ENCODE measurements at places on chromosomes 3 and 15.

- peak; percentile 58 for DNase-seq
These were observed 12.4 kb downstream of the CIB1 start for GRCh38 chr15:90221246-90221900.

GRCh38 chr15:45442507-45443135 lies 64.3 kb upstream of the GATM start:
- no peak for DNase-seq

GRCh38 chr15:60595665-60596064 lies 116.7 kb upstream of the ICE2 start:
- DNase-seq: no peak

GRCh38 chr15:44468709-44469385 lies 41.4 kb downstream of the CTDSPL2 start:
- no peak for DNase-seq

GRCh38 chr15:78992416-78993256 lies 47.8 kb upstream of the CTSH start:
- DNase-seq: no peak

DNA sequence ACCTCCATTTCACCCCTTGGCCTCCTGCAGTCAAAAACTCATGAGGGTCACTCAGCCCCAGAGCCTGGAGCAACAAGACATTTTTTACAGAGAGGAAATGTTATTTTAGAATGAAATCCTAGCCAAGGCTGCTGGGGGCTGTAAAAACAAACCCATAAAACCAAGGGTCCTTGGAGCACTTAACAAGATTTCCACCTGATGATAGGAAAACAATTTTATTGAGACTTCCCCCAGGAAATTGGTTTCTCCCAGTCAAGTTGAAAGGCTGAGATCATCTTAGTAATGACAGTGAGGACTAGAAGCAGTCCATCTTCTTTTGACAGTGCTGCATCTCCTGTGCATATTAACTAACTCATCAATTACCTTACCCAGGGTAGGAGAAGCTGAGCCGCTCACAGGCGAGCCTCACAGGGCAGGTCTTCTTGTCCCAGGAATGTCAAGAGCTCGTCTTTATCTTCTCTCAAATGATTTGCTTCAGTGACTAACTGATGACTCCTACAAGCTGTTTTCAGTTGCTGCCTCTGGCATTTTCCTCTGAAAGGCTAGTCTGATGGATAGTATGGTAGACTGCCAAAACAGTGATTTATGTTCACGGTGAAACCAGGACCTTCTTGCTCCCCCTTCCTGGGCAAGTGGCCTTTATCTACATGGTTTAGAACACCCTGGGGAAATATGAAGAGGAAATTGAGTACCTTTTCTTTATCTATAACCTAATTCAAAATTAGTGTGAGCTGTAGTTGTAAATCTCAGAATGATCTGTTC lies 34.6 kb upstream of the AEN start:
- DNase-seq: no peak

GRCh38 chr3:134803051-134803505 lies 8.0 kb downstream of the EPHB1 start:
- DNase-seq: no peak

GRCh38 chr3:10162185-10162584 lies 2.5 kb upstream of the IRAK2 start:
- no peak for DNase-seq

GRCh38 chr15:40240619-40241221 lies 1.9 kb downstream of the PAK6 start:
- DNase-seq: no peak

DNA sequence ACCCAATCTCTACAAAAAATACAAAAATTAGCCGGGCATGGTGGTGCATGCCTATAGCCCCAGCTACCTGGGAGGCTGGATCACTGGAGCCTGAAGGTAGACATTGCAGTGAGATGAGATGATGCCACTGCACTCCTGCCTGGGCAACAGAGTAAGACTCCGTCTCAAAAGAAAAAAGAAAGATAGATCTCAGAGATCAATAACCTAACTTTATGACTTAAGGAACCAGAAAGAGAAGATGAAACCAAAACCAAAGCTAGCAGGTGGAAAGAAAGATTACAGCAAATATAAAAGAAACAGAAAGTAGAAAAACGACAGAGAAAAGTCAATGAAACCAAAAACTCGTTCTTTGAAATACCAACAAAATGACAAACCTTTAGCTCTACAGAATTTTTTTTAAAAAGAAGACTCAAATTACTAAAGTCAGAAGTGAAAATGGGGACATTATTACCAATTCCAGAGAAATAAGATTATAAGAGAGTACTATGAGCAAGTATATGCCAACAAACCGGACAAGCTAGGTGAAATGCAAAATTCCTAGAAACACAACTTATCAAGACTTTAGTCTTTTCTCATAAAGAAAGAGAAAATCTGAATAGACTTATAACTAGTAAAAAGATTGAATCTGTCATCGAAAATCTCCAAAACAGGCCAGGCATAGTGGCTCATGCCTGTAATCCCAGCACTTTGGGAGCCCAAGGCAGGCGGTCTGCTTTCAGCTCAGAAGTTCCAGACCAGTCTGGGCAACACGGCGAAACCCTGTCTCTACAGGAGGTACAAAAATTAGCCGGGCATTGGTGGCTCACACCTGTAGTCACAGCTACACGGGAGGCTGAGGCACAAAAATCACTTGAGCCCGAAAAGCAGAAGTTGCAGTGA lies 35.0 kb downstream of the ACAP2 start:
- no peak for DNase-seq

DNA sequence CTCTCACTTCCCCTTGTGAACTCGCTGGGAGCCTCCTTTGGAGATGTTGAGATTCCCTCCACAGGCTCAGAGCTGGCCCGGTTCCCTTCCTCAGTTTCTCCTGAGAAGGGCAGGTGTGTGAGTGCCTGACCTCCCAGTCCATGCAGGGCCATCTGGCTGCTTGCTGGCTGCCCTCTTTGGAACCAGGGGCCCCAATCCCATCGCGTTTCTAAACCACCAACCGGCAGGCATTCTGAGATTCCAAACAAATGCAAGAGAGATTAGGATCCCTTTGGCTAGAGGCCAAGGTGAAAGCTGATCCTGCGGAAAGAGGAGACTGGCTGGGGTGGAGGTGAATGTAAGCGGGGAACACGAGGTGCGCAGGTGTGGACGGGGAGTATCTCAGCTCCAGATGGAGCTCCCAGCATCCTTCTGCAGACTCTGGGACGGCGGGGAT lies 2.9 kb upstream of the PRRT3 start:
- DNase-seq: no peak
